ENCODE measurements at places on chromosomes 4 and X.

DNA sequence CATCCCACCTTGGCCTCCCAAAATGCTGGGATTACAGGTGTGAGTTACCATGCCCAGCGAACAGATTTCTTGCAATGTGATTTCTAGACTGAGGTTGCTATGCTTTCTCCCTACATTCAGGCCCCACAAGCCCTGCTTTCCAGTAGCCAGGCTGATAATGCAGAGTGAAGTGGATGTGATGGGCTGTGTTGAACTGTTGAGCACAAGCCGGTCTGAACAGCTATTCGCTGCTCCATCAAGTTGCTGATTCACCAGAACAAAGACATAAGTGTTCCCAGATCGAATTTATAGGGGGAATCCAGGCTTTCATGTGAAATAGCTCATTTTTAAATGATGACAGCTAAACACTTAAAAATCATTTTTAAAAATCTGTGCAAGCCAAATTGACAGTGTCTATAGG, 8.0 kb downstream of the NIPAL1 start:
- no peak for DNase-seq

GRCh38 chr4:186723292-186724057, at the start of gene FAT1:
Gene FAT1 (minus strand): TSS chr4:186723856. CDS start chr4:186709827, 14,029 bp downstream.
- DNase-seq: peak; percentile 78

DNA sequence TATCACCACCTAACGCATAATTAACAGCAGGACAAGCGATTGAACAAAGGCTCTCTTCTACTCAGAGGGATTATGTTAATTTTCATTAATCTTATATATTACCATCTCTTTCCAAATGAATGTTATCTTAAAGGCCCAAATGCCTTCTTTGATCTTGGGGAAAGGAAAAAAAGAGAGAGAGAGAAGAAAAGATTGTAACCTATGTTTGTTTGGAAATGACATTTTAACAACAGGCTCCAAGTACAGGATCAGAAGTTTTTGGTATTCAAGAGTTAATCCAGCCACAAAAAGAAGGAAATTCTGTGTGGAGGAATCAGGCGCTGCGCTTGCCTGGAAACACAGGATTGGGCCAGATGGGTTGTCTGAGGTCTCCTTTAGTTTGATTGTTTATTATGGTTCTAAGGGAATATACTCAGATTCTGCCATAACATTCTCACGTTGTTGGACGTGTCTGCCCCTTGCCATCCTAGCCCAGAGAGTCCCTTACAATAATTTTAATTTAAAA, 100.7 kb upstream of the STX18 start:
- DNase-seq: no peak

GRCh38 chr4:6221851-6222760, 21.8 kb upstream of the JAKMIP1 start:
- peak; percentile 84 for DNase-seq

- no peak for DNase-seq
Observed at GRCh38 chr4:71254451-71255012, 84.3 kb upstream of the SLC4A4 start.

DNA sequence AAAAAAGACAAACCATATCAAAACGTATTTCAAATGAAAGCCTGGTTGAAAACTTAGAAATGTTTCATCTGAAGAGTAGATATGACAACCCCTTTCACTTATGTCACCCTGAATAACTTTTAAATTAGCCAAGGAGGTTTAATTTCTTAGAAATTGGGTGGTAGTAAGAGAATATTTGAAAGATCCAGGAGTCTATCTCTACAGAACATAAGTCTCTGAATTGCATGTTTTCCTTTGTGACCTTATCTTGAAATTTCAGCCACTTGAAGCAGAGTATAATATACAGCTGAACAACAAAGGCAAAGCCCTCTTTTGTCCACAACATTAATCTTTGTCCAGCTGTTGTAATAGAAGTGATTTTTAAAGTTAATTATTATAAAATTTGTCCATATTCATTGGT, 49.5 kb downstream of the TMEM154 start:
- DNase-seq: no peak

GRCh38 chr4:15792974-15793373, 14.8 kb downstream of the CD38 start:
- no peak for DNase-seq

DNA sequence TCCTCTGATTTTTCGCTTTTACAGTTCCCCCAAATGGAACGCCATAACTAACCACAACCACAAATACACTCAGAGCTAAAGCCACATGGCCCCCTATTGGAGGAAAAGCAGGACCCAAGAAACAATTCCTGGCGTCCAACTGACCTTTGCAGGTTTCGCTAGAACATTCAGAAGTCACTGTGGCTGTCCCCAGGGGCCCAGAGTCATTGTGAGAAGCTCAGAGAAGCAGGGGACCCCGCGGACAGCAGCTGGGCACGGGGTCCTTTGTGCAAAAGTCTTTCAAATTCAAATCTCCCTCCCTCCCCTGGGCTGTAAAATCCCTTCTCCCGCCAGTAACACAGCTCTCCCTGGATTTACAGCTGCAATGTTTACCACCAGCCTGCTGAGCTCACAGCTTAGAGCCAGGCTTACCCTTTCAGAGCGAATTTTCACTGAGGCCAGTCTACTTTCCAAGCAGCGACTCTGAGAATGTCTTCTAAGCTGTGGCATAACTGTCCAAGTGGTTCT, 214.8 kb downstream of the CRLF2 start:
- no peak for DNase-seq

DNA sequence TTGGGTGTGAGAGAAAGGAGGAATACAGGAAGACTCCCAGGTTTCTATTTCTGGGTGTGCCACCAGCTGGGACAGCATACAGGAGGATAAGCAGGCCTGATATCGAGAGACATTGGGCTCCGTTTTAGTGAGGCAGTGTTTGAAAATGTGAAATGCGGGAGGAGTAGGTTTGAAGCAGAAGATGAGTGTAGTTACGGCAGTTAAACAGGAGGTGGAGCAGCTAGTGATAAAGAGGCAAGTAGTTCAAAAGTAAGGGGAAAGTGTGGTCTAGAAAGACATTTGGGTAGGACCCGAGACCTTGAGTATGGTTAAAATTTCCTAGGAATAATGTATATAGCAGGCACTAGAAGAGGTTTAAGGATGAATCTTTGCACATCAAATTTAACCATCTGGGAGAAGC, 42.4 kb downstream of the DCUN1D4 start:
- DNase-seq: peak; percentile 3

DNA sequence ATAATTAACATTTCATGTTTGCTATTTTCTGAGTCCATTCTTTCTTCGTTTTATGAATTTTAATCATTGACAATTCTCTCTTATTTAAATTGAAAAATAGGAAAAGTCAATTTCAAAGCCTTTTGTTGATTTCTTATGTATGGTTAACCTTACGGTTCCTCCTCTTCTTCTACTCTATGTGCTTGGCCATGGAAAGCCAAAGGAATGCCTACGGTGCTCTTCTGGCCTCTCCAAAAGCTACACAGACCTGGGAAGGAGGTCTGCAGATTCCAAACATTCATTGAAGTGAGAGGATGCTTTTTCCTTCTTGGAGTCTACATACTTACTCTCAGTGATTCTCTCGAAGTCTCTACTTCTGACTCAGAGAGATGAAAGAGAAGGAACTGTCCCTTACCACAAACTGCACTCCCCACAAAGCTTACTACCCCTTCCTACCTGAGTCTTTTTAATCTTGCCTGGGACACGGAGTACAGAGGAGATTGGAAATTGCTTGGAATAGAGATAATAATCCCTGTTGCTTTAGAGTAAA, 863.1 kb upstream of the FTHL17 start:
- no peak for DNase-seq

- no peak for DNase-seq
Observed at GRCh38 chrX:94493405-94493804, 819.4 kb downstream of the FAM133A start.

GRCh38 chr4:86670756-86671155, 76.6 kb downstream of the PTPN13 start:
- no peak for DNase-seq

DNA sequence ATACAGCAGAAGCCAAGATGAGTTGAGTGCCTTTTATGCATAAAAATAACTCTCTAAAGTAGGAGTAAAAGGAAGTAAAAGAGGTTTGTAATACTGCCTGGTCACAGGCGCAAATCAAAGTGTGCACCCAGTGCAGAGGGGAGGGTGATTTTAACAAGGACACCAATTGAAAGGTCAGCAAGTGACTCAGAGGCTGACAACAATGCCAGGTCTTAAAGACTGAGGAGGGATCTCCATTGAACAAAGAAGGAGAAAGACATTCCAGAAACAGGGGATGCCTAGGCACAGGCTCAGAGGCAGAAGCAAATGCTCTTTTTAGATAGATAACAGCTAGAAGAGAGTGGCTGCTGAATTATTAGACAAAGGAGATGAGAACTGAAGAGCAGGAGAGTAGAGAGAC, 297.4 kb upstream of the VCX start:
- no peak for DNase-seq

- no peak for DNase-seq
Observed at GRCh38 chr4:144340931-144341330, 200.4 kb upstream of the GYPA start.

GRCh38 chrX:23939203-23939602, 31.4 kb downstream of the CXorf58 start:
- no peak for DNase-seq

GRCh38 chrX:134180601-134181274, 56.2 kb upstream of the CCDC160 start:
- no peak for DNase-seq

GRCh38 chr4:94759767-94760211, 2.0 kb downstream of the BMPR1B start:
- no peak for DNase-seq

DNA sequence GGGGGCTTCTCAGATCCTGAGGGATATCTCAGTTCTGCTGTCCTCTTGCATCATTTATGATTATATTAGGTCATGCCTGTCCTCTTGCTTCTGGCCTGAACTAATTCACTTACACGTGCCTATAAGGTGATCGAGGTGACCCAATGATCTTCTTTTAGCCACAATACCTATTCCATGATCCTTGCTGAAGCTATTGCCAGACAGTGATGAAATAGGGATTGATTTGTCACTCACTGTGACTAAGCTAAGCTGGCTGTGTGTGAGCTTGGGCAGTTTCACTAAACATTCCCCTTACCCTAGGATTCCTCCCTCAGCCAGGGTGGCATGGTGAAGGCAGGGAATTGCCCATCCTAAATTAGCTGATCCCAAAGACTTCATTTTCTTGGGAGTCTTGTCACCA, 19.0 kb downstream of the HADH start:
- DNase-seq: no peak

DNA sequence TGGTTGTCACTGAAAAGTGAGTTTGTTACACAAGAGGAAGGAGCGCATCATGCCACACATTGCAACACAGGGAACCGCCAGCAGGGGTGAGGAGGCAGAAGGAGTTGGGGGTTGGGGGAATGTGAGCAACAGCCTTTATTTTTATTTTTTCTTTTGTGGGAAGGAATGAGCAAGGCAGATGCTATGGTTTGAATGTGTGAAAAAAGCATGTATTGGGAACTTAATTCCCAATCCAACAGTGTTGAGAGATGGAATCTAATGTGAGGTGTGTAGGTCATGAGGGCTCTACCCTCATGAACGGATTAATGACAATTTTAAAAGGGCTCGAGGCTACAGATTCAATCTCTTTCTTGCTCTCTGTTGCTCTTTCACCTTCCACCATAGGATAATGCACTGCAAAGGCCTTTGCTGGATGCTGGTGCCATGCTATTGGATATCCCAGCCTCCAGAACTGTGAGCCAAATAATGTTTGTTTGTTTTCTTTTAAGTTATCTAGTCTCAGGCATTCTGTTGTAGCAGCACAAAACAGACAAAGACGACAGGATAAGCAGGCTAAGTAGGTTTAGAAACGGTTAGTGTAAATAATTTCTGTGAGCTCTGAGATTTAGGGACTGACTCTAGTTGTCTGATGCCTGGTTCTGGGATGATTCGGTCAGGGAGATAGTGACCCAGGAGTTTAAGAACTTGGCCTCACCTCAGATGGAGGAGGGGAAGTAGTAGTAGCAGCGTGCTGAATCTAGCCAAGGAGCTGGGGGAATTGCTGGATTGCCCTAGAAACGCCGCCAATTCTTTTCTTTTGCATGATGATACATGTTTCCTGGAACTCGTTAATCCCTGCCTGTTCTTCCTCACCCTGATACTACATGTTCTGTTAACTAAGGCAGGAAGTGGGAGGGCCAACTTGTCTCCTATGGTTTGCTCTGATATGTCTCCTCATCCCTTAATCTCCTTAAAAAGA, 156.6 kb upstream of the CTSO start:
- no peak for DNase-seq

DNA sequence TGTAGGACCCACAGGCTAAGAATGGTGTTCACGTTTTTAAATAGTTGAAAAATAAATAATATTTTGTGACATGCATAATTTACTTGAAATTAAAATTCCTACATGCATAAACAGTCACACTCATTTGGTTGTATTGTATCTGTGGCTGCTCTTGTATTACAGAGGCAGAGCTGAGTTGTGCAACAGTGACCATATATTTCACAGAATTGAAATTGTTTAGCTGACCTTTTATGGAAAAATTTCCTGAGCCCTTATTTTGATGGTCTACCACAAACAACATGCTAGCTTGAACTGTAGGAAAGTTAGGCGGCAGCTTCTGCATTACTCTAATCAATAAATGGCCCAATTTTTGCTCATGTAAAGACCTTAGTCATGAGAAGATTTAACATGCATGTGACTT, 633.4 kb upstream of the AADAT start:
- no peak for DNase-seq

DNA sequence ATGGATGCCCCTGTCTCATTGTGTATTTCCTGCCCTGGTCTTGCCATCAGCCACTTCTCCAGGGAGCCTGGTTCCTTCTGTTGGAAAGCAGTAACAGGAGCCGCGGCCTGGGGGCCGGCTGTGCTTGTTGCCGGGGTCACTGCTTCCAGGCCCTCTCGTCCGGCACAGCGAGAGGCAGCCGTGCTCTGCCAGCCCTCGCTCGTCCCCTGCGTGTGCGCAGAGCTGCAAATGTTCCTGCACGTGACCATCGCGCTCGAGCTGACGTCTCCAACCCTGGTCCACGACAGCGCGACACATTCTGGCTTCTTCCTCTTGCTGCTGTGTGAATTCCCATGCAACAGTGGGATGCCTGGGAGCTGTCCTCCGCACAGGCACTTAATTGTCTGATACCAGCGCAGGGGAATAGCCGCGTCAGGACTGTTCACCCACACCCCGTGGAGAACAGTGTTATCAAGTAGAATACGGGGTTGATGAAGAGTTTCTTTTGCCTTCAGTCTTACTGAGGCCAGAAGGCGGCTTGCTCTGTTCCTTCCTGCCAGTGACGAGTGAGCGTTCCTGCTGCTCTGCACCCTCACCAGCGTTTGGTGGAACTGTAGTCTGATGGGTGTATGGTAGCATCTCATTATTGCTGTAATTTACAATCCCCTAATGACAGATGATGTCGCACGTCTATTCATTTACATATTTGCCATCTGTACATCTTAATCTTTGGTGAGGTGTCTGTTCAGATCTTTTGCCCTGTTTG, 12.3 kb downstream of the PDE6B start:
- no peak for DNase-seq

GRCh38 chr4:182895791-182896292, 21.3 kb downstream of the DCTD start:
- no peak for DNase-seq

DNA sequence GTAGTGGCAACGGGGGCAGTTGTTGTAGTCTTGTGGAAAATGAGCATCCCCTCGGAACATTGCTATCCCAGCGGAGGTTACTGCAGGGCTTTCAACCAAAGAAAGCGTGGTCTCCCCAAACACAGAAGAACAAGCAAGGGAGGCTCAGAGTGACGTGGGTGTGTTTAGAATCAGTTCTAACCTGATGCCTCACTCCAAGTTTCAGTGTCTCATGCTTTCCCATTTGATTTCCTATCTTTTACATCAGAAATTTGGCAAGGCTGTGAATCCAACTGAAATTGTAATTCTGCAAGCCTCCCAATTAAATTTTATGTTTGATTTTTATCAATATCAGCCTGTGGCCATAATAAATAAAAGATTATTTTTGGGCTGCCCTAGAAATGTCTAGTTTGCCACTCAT, 156.1 kb upstream of the LNX1 start:
- no peak for DNase-seq
